ENCODE measurements at places on chromosomes 1 and 21.

- DNase-seq, result no peak
These were observed 22.2 kb downstream of the MAPKAPK2 start for GRCh38 chr1:206706806-206707366.

- no peak for DNase-seq
These were observed 107.8 kb downstream of the NGF start for GRCh38 chr1:115230281-115230680.

- DNase-seq, result no peak
These were observed 322.2 kb downstream of the SPATA17 start for GRCh38 chr1:217953330-217953729.

DNA sequence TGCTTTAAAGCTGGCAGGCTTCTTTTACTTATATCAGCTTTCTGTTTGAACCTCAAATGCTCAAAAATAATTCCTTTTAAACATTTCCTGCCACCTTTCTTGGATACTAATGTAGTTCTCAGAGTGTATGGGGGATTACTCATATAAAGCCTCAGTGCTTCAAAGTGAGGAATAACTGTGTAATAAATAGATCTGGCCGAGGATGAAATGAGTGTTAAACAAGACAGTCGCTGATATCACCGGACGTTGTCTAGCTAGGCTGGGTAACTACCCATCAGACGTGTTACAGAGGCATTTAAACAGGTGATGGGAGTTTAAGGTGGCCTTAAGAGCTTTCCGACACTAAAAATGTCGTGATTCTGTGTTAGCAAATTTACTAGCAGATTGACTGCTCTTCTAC lies 53.1 kb downstream of the VANGL2 start:
- no peak for DNase-seq

DNA sequence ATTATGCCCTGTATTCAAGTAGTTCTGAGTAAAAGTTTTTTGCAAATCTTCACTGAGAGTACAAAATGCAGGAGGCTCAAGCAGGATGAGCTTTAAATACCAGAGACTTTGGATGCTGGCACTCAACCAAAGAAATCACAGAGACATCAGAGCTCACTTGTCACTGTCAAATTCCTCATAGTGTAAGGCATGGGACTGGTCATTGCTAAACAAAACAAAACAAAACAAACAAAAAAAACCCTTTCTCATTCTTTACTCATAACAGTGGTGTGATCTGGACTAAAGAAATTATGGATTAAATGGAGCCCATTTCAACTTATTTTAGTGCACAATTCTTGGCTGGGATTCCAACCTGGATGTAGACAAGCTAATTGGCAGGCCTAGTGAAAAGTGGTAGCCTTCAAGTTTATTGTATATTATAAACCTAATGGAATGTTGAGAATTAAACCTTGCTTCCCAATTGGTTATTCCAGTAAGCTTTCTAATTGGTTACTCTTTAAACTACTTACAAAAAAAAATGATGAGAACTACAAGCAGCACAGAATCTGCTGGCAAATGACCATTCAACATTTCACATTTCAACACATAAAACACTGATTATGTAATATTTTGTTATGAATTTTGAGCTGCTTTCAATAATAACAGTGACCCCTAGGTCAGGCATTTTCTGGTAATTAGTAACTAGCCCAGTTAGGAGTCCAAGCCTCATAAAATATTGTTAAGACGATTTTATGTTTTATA lies 30.6 kb upstream of the NEK7 start:
- no peak for DNase-seq

DNA sequence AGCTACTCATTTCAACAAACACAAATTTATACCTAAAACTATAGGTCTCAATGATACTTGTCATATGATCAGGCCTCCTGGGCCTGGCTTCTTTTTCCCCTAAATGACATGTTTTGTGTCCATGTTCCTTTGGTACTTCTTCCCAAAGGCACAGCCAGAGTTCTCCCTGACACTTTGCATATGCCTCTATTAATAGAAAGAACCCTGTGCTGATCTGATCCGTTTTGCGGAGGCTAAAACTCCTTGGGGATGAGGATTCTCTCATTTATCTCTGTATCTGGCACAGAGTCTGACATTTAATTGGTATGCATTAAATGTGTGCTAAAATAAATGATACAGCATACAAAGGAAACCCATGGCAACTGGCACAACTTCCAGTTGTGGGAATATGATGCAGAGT lies 11.5 kb downstream of the ATPAF1 start:
- DNase-seq, result no peak

DNA sequence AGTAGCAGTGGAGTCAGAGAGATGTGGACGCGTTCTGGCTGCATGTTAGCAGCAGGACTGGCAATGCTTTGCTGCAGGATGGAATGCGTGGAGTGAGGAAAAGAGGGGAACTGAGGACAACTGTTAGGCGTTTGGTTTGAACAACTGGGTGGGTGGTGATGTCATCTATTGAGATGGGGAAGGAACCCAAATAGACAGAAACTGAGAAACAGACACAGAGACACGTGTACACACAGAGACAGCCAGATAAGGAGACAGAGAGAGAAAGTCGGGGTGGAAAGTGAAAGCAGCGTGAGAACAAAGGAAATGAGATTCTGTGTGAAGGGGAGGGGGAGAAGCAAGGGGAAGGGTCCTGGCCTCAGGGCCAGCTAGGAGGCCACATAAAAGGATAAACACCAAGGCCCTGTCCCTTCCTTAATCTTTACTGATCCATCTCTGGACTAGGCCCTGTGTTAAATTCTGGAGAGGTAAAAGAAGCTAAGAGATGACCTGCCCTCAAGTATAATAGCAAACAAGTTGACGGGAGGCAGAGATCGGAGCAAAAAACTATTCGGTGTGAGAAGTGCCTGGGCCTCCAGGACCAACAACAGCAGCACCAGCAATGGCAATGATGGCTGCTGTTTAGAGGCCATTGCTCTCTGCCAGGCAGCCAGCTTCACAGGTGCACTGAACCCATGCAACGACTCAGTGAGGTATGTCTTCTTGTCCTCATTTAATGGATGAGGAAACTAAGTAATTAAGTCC lies 31.6 kb downstream of the VWA5B1 start:
- DNase-seq, result no peak

DNA sequence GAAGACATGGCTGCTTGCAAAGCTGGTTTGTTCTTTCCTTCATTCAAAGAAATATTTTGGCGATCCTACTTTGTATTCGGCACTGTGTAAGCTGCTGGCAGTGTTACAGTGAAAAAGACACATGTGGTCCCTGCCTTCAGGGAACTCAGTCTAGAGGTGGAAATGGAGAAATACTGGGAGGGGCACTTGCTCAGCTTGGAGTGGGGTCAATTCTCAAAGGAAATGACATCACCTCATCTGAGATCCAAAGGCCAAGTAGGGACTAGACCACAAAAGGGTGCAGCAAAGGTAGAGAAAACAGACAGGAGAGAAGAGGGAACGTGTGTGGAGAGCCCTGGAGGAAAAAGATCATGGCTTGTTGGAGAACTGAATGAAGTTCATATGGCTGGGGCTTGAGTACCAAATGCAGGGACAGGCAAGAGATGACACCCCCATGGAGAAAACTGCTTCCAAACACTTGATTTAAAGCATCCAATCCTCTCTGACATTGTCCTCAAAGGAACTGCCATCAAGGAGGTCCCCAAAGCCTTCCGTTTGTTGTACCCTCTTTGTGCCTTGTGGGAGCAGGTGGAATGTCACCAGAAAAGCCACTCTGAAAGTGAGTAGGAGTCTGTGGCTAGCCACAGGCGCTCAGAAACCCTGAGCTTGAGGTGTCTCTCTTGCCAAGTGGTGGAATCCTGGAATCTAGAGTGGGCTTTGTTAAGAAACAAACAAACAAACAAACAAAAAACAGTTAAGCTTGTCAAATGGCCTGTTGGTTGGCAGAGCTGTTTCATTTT lies 48.3 kb upstream of the TDRD10 start:
- no peak for DNase-seq
